Left ventricle myocardium superior (tissue), 1 donor: ENCODE measurements at places on chromosomes 11 and 22. TPM values are rescaled to one million over a fixed set of nuclear protein-coding genes. Genes with fewer than 3 reads are reported as not detected.
A peak's percentile ranks its signal among the peaks of the same experiment; 100 is the strongest.

DNA sequence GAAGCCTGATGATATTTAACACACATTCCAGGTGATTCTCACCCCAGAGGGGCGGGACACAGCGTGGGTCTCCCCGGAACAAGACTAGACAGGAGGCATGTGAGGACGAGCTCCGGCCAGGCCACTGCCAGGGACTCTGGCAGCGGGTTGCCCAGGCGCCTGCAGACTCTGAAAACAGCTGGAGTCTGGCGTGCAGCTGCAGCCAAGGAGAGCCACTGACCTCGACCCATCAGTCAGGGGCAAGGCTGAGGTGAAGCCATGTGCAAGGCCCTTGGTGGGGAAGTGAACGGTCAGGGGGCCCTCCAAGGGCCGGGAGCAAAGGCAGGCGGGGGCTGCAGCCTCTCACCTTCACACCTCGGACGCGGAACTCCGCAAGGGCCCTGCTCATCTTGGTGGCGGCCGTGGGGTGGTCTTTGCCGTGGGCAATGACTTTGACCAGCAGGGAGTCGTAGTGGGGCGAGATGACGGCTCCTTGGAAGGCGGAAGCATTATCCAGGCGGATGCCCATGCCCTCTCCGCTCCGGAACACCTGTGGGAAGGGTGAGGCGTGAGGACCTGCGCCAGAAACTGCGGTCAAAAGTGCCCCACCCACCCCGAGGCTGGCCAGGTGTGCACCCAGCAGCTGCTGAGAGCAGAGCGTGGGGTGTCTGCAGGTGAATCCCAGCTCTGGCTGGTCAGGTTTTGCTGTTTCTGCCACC lies 6.7 kb downstream of the LRFN4 start:
- peak; percentile 25 for DNase-seq

CCDC87 gene
- 0.25 TPM for total RNA-seq

MYRF gene
- 2.1 TPM for total RNA-seq

DNA sequence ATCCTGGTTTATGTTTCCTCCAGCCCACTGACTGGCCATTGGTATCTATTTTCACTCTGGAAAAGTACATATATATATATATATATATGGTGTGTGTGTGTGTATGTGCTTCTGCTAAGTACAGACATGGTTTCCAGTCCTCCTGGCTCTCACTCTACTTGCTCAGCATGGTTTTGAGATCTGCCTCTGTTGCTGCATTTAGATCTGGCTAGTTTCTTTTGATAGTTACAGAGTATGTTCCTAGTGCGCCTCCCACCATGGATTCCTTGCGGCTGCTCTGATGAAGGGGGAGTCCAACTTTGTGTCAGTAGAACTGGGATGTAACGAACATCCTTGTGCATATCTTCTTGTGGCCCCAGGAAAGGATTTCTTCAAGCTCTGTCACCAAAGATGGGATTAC lies 274.1 kb downstream of the MIAT start:
- DNase-seq = no peak

DNA sequence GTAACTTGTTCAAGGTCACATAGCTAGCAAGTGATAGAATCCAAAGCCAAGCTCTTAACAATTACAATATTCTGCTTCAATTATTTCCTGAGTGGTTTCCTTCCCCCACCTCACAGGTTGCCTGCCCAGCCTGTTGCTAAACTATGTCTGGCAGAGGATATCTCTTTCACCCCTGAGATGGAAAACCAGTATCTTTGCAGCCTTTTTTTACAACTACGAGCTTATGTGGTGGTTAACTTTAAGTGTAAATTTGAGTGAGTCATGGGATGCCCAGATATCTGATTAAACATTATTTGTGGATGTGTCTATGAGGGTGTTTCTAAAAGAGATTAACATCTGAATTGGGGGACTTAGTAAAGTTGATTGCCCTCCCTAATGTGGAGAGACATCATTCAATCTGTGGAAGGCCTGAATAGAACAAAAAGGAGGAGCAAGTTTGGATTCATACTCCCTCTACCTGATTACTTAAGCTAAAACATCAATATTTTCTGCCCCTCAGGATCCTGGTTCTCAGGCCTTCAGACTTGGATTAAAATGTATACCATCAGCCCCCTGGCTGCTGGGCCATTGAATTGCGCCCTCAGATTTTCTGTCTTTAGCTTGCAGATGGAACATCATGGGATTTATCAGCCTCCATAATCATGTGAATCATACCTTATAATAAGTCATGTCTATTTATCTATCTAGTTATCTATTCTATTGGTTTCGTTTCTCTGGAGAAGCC lies 911.9 kb downstream of the METTL15 start:
- no peak for DNase-seq

XRCC6 gene
- 172 TPM for total RNA-seq

DNA sequence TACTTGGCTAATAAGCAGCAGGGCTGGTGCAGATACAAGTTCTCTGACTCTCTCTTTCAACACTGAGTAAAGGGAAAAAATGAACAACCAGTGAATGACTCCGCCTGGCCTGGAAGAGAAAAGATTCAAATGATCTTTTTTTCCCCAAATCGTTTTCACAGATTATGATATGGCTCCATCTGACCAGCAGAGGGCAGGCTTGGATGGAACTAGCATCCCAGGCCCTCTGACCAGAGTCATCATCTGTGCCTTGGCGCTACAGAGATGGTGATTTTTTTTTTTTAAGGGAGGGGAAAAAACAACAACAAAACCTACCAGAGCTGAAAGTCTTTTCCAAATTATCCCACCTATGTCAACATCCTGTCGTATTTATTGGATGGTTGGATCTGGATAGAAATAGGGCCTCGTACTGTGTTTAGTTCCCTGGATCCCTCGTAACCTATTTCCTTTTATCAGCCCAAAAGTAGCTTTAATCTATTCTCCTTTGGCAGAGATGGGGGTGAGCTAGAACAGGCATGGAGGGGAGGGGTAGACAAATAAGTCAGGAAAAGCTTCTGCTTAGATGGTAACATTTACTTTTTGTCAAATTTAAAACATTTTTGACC lies 69.7 kb downstream of the PRSS23 start:
- peak; percentile 64 for DNase-seq

FAM111B gene
- total RNA-seq = 0.84 TPM

ANGPTL5 gene
- 0.77 TPM for total RNA-seq

DNA sequence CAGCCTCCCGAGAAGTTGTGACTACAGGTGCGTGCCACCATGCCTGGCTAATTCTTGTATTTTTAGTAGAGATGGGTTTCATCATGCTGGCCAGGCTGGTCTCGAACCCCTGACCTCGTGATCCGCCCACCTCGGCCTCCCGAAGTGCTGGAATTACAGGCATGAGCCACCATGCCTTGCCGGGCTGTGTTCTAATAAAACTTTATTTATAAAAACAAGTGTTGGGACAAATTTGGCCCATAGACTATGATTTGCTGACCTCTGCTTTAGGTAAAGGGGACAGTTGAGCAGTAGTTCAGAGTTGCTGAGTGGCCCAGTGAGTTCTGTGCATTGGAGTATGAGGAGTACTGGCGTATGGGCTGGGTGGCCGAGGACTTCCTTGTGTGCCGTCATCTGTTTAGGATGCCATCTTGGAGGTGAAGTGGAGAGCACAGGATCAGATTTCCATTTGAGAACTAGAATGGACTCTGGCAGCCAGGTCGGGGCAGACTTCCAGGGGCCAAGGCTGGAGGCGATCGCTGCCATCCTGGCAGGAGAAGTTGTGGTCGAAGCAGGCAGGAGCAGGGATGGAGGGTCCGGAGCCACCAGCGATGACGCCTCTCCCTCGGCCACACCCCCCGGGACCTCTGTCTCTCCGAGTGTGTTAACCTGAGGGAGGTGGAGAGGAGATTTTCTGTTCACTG lies 43.8 kb downstream of the FBLN1 start:
- DNase-seq = no peak

GRCh38 chr11:107695446-107695845 lies 16.4 kb downstream of the SLN start:
- no peak for DNase-seq

- DNase-seq = no peak
Observed at GRCh38 chr11:92557879-92558278, 333.3 kb downstream of the FAT3 start.

GRCh38 chr11:73467505-73467904 lies 91.3 kb downstream of the RELT start:
- no peak for DNase-seq

- DNase-seq = no peak
Observed at GRCh38 chr22:24564376-24565058, 8.7 kb downstream of the SNRPD3 start.

DNA sequence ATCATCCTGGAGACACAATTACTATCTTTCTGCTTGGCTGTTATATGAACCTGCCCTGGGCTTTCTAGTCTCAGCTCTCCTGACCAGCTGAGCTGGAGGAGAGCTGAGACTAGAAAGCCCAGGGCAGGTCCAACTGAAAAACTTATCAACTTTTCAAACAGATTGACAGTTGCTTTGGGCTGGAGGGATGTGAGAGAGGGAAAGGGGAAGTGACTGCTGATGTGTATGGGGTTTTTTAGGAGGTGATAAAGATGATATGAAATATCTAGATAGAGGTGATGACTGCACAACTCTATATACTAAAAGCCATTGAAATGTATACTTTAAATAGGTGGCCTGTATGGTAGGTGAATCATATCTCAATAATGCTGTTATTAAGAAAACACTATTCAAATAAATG lies 60.2 kb upstream of the CHRM4 start:
- no peak for DNase-seq

- no peak for DNase-seq
Observed at GRCh38 chr11:10892250-10892649, 34.4 kb upstream of the ZBED5 start.

- no peak for DNase-seq
Observed at GRCh38 chr11:113841691-113842090, 33.7 kb downstream of the USP28 start.

KCNJ1 gene
- total RNA-seq = 0.07 TPM

DNA sequence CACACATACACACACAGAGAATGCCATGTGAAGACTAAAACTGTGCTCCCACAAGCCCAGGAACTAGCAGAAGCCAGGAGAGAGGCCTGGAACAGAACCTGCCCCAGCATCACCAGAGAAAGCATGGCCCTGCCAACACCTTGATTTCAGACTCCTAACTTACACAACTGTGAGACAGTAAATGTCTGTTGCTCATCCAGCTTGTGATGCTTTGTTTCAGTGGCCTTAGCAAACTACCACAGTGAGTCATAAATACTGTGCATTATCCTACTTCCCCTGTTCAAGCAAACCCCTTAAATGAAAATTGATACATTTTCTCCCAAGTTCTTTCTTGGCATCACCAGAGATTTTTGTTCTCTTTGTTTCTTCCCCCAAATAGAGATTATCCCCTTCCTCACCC lies 1539.4 kb upstream of the TENM4 start:
- DNase-seq = no peak

PATE2 gene
- total RNA-seq = not detected

DNA sequence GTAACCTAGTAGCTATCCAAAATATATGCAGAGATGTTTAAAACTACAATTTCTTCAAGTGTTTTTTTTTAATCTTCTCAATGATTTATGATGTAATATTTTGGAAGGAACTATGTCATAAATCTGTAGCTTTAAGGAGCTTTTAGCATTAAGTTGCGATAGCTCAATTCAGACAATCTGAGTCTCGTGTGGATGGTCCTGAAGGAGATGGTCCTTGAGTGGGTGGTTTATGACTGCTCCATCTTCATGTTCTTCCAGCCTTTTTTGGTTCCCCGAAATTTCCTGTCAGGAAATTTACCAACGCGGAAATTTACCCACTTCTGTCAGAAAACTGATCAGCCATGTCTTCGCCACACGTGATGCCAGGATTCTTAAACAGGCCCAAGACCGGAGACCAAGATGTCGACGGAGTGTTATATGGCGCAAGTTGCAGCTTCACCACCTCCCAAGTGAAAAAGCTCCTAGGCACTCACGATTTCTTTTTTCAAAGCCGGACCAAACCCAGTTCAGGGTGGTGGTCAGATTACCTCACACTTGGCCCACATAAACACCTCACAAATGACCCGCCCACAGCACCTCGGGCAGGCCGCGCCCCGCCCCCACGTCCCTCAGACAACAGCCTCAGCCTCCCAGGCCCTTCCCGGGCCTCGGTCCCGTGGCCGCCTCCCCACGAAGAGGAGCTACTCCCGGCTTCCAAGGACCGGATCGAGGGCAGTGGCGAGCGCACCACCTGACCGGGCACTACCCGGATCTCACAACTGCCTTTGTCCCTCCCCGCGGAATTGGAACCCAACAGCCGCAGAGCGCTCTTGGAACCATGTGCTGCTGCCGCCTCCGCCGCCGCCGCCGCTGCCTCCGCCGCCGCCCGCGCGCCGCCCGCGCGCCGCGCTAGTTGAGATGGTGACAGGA lies at the start of gene MORC2:
Gene MORC2, minus strand, starts transcription at position 760 of the 909 bp plus-strand sequence. CDS start 885 bp downstream, outside the sequence.
- peak; percentile 78 for DNase-seq

HDHD5 gene
- 63.8 TPM for total RNA-seq

DNA sequence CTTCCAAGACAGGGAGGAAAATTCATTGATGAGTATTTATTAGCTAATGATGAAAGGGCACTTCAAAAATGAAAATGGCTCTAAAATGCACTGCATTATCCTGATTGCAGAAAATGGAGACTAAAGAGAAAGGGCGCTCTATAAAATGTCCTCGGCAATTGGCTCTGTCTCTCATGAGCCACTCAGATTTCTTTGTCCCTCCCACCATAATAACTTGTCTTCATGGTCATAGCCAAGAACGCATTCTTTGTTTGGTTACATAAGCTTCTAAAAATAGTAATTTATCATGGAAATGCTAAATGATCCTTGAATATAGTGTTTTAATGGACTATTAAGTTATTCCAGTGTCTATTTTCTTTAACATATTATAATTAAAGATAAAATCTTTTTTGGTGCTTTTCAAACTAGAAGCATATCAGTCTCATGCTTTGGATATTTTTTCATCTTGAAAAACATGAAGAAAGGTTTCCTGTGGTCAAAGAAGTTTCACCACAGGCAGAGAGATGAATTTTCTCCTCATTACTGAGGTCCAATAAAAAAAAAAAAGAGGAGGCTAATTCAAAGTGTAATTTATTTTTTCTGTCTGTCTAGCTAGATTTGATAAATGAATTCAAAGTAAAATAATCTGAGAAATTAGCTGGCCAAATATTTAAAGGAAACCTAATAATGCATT lies 238.1 kb upstream of the BLID start:
- no peak for DNase-seq

- peak; percentile 87 for DNase-seq
Observed at GRCh38 chr11:59197991-59198390, 14.7 kb downstream of the MPEG1 start.

DNA sequence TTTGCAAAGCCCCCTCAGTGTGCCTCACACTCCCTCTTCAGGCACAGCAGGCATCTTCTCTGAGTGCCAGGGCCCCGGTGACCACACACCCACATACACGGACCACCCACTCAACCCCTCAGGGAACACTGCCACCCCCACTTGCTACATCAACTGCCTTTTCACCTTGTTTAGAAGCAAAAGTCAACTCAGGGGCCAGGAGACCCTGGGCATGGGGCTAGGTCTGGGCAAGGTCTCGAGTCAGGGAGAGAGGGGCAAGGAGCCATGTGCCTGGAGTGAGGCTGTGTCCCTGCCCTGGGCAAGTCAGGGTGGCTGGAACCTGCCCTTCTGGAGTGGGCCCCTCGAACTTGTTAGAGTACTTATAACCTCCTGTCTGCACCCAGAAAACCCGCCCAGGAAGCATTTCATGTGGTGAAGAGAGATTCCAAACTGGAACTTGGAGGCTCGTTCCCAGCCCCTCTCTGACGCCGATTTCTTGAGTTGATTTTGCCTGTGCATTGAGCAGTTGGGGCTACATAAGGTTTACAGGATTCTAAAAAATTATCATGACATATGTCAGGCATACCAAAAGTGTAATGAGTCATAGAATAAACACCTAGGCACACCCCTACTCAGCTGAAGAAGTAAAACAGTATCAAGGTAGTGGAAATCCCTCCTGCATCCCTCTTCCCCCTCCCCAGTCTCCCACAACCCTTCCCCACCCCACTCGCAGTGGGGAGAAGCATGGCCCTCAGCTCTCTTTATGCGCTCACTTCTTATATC lies 74.3 kb downstream of the MYEOV start:
- DNase-seq = no peak
